ENCODE measurements at places on chromosomes 7 and 10.

- no peak for DNase-seq
These were observed 111.8 kb upstream of the CNTNAP2 start for GRCh38 chr7:146004805-146005204.

- DNase-seq = no peak
These were observed 4.7 kb downstream of the POT1 start for GRCh38 chr7:124924906-124925305.

DNA sequence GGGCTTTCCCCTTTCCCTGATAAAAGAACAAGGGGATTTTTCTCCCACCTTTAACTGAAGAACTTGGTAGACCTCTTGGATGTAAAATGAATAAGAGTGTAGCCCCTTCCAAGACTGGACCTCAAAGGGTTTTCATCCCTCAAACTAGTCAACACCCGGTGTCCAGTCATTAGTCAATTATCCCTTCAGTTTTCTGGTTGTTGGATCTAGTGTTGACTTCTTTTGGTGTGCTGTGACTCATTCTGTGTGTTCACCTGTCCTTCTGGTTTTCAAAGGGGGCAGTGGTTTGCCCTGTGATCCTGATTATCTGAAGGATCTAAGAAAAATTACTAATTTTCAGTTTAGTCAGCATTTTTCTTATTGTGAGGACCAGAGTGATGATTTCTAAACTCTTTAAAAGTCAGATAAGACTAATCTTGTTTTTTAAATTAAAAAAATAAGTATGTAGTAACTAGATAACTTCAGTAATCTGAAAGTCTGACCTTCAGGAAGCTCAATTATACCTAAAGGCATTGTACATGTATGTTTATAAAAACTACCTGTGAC lies 583.5 kb downstream of the CNTNAP2 start:
- no peak for DNase-seq

DNA sequence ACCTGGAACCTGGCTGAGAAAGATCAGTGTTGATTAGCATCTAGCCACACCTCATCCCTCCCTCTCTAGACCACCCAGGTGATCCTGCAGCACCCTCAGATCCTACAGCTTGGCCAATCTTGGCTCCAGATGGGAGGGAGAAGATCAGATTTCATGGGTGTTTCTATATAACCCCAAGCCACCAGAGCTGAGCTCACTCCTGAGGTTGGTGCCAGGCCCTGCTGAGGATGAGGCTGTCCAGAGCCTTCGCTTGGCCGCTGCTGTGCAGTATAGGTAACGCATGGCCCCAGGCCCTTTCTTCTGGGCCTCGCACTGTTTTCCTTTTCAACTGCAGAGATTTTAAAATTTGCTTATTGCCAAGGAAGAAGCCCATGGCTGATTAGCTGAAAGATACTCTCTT lies 27.0 kb downstream of the C10orf120 start:
- DNase-seq = no peak

- DNase-seq = no peak
These were observed 263.0 kb upstream of the BMPER start for GRCh38 chr7:33642312-33642711.

- no peak for DNase-seq
These were observed 85.9 kb downstream of the WIPF3 start for GRCh38 chr7:29892231-29892630.

- DNase-seq = no peak
These were observed 68.4 kb upstream of the MALRD1 start for GRCh38 chr10:18980089-18980629.

DNA sequence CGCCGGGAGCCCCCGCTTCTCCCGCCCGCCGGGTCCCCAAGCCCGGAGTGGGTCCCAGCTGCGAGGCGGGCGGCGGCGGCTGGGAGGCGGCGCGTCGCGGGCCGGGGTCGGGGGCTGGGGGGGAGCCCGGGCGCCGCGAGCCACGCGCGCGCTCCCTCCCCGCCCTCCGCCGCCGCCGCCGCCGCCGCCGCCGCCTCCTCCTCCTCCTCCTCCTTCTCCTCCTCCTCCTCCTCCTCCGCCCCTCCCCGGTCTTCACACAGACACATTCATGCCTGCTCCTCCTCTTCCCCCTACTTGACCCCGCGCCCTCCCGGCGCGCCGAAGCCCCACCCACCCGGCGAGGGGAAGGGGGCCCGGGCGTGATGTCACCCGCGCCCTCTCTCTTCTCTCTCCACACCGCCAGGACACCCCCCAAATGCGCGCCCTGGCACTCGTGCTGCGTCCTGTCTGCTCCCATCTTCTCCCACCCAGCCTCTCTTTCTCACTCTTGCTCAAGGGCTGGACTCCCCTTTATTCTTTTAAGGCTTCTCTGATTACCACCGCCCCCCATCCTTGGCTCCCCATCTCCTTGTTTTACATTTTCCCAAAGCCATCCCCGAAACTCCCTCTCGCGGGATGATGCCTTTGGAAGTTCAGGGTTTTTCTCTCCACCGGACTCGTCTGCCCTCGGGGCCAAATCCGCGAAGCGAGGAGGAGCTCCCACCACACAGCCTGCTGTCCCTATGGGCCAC lies 967 bp upstream of the GLI3 start:
- DNase-seq = no peak

DNA sequence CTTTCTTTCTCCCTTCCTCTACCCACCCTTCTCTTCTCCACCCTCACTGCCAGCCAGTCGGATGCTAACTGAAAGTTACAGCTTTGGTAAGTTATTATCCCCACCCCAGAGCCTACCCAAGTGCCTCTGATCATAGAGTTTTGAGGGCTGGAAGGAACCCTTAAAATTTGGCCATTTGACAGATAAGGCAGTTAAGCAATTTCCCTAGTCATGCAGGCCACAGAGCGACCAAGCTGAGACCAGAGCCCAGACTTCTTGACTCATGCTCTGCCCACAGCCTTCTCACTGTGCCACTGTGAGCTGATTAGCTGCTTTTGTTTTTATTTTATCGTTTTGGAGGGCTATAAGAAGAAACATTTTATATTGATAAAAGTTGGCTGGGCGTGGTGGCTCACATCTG lies 17.2 kb downstream of the SAP25 start:
- DNase-seq = no peak

- no peak for DNase-seq
These were observed 7.2 kb downstream of the TAF6 start for GRCh38 chr7:100111914-100112313.

GRCh38 chr7:95335093-95335492 lies 10.8 kb upstream of the PON1 start:
- DNase-seq = no peak

- no peak for DNase-seq
These were observed 122.2 kb downstream of the TSPAN12 start for GRCh38 chr7:120735791-120736190.

DNA sequence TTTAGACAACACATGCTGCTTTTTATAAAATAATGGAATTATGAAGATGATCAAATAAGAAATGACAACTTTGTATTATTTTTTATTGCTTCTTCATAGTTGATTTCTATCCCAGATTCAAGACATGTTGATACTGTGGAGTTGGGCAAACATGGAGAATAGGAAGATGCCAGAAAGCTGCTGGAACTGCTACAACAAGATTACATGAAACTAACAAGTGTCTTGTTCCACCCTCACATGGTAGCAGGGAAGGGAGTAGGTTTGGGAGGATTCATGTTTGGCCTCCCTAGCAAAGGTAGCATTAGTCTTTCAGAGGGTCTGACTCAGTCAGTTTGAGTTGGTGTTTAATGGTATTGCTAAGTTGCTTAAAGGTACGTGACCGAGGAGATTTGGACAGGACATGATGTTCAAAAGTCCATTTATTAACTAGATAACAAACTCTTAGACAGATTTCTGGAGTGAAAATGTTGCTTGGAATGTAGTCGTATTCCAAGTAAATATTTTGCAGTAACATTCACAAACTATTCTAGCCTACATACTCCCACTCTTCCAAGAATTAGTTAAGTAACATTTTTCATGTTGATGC lies 33.1 kb downstream of the PRR15 start:
- no peak for DNase-seq

DNA sequence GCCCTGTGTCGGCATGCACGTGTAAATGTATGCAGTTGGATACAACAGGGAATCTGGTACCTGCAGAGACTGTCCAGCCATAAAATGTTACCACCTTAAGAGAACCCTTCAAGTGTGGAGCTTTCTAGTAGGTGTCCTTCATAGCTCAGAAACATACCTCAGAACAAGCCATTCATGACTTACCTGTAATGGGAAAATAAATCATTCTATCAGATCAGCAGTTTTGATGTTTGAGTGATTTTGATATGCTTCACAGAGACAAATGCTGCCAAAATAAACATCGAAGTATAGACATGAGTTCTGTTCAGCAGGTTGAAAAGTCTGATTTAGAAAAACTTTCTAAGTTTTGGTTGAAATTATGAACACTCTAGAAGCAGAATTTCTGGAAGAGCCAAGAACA lies 33.5 kb upstream of the UMAD1 start:
- DNase-seq = no peak

GRCh38 chr7:11786186-11786585 lies 45.8 kb downstream of the THSD7A start:
- DNase-seq = no peak

DNA sequence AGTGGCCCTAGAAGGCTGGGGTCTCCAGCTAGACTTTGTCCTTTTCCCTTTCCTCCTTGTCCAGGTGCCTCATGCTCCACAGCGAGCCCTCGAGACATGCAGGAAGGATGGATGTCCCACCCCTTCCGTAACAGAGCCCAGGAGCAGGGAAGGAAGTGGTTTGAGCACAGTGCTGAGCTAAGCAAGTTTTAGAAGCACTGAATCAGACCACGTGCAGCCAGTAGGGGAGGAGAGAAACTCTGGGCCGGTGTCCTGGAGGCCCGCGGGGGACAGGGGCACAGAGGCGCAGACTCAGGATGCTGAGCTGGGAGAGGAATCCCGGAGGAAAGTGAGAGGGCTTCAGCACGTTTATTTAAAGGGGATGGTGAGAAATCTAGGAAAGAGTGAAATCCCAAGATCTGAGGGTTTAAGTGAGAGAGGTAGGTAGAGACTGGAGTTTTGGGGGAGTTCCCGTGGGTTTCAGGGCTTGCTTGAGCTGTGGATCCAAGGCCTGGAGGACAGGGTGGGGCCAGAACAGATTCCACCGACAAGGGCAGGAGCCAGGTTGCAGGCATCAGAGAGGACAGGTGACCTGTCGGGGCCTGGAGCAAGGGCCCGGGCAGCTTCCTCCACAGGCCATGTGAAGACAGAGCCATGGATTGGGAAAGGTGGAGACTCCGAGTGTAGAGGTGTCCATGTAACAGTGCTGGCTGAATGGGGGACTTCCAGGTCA lies 4.4 kb upstream of the IRF5 start:
- no peak for DNase-seq

- no peak for DNase-seq
These were observed 38.1 kb downstream of the COL1A2 start for GRCh38 chr7:94432817-94433216.

- DNase-seq = no peak
These were observed 5.5 kb downstream of the IGFBP3 start for GRCh38 chr7:45915606-45916005.

DNA sequence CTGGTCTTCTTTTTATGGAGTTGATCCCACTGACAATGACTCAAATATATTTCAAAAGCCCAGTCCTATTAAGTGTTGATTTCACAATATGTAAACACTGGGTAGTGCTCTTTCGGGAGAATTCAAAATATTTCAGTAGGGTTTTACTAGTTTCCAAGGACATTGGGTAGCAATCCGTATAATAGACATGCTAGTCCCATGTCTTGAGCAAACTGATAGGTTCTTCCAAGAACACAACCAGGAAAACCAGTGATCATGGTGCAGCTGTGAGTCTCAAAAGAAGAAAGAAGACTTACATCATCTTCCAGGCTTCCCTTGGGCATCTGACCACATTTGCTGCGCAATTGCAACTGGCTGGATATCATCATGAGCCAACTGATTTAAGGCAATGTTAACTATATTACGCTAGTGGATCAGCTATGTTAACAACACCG lies 59.3 kb upstream of the APBB1IP start:
- DNase-seq = no peak

DNA sequence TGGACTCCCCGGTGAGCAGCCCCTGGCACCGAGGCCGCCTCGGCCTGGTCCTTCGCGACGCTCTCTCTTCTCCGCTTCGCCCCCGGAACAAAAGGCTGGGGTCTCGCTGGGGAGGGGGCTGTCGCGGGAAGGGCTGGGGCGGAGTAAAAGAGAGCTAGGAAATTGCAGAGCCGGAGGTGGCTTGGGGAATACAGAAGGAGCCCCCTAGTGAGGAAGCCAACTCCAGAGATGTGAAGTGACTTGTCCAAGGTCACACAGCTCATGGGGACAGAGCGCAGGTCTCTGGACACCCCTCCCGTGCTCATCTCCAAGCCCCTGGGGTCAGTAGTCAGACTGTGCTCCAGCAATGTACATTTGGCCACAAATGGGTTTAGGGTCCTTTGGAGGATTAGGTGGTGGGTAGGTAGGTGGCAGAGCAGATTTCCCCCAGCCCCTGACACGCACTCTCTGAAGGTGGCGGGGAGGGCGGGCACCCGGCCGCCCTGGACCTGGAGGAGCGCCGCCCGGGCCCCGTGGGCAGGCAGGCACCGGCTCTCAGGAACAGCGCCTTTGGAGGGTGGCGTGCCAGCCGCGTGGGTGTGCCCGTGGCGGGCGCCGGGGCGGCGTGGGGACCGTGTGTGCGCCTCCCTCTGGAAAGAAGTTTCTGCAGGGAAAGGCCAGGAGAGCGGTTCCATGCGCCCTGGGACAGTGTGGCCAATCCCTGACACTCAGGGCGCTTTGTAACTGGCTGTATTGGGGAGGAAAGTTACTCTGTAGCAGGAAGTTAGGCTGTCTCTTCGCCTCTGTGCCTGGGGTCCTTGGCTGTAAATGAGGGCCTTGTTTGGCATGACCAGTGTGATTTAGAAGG lies 910 bp downstream of the WIPF3 start:
- no peak for DNase-seq

- DNase-seq = no peak
These were observed 147.8 kb downstream of the ADCY1 start for GRCh38 chr7:45721686-45722598.

DNA sequence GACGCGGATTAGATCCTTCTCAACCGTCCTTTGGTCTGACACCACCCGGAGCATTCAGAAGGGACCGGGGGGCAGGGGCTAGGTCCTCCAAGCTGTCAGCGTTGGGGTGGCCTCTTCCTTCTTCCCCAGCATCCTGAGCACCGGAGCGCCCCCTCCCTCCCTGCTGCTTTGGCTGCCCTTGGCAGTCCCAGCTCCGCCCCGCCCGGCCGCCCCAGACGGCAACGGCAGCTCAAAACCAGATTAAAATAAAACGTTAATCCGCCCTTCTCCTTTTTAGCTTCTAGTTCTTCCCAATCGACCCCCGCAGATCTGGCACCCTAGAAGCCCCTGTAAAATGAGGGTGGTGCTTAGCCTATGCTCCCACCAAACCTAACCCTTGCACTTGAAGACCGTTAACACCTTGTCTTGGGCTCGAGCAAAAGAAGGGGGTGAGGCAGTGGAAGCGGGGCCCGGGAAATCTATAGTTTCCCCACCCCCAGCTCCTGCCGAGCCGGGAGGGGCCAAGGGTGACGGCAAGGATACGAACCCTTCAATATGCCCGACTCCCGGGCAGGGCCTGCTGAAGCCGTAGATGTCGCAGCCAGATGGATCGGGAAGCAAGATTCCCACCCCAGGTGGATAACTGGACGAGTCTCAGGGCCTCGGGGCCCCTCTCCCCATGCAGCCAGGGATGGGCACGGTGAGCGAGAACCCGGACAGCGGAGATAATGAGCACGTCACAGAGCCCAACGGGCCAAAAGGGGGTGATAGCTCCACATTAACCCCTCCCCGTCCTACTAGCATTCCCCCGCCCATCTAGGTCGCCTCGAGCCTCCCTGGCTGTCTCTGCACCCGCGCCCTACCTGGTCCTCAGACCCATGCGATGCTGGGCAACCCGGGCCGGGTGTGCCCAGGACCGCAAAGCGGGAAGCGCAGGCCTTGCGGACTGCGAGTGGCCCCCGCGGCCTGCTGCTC lies 169.7 kb downstream of the NRF1 start:
- DNase-seq = no peak

GRCh38 chr7:106022193-106022821 lies 59.2 kb downstream of the CDHR3 start:
- DNase-seq = no peak
